Jurkat, Clone E6-1 (cell line): ENCODE measurements at places on chromosomes 3 and 15.

DNA sequence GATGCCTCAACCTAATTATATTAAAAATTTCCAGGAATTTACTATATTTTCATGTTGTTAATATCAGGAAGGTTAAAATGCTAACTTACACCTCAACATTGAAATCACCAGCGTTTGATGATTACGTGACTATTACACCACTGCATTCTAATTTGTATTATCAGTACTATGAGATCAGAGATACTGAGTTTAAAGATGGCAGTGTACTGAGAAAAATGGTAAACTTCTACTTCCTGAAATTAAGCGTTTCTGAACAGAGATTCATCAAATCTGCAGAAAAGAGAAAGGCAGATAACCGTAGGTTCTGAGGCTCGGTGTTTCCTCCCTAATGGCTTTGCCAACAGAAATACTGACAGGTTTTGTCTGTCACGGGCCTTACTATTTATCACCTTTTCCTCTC lies 69.9 kb downstream of the CRTC3 start:
- DNase-seq, result no peak

DNA sequence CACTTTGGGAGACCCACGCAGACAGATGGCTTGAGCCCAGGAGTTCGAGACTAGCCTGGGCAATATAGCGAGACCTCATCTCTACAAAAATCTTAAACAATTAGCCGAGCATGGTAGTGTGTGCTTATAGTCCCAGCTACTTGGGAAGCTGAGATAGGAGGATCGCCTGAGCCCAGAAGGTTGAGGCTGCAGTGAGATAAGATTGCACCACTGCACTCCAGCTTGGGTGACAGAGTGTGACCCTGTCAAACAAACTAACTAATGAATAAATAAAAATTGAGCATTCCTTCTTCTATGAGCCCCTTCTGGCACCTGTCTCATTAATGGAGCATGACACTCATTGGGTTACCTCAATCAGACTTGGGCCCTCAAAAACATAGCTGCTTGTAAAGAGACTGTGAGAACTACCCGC lies 7.5 kb downstream of the ZDHHC3 start:
- DNase-seq, result no peak

GRCh38 chr15:95994418-95994817 lies 336.1 kb upstream of the NR2F2 start:
- DNase-seq, result no peak

DNA sequence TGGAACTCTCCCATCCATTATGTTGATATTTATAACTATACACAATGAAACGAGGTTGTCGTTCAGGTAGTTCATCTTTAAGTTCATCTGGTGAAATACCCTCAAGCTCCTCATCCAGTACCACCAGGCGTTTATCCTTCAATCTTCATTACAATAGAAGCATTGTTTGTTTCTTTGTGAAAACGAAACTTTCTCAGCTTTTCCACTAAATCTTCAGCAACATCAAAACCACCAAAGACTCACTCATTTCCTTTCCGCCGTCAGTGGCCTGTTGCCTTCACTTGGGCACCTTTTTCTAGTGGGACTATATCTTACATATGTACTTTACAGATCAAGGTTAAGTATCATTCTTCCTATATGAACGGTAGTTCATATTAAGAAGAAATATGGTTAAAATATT lies 44.1 kb upstream of the TFG start:
- peak; percentile 24 for DNase-seq

GRCh38 chr3:50433954-50434353 lies 69.5 kb downstream of the CACNA2D2 start:
- no peak for DNase-seq

- no peak for DNase-seq
Observed at GRCh38 chr3:16494814-16495431, 18.6 kb downstream of the RFTN1 start.

- no peak for DNase-seq
Observed at GRCh38 chr3:50003824-50004223, 63.9 kb downstream of the RBM6 start.
